Activated CD4-positive, CD25-positive, alpha-beta regulatory T cell (primary cell): ENCODE measurements at places on chromosomes 6 and 20.

GRCh38 chr6:56527934-56528333 is 114.8 kb downstream of the DST start:
- DNase-seq = no peak

DNA sequence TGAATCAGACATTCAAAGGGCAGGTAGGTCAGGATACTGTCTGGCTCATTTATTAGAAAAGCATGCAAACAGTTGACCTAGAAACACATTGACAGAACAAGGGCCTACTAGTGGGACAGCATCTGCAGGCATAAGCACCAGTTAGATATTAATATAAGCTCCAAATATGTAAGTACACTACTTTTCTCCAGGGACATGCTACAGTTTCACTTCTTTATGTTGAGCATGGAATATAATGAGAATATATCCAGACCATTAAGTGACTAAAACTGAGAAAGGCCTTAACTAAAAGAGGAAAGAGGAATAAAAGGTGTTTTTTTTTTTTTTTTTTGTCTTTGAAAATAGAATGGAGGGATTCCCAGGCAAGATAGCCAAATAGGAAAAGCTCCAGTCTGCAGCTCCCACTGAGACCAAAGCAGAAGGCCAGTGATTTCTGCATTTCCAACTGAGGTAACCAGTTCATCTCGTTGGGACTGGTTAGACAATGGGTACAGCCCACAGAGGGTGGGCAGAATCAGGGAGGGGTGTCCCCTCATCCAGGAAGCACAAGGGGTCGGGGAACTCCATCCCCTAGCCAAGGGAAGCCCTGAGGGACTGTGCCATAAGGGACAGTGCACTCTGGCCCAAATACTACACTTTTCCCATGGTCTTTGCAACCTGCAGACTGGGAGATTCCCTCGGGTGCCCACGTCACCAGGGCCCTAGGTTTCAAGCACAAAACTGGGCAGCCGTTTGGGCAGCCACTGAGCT is 251.6 kb downstream of the PHF3 start:
- no peak for DNase-seq

DNA sequence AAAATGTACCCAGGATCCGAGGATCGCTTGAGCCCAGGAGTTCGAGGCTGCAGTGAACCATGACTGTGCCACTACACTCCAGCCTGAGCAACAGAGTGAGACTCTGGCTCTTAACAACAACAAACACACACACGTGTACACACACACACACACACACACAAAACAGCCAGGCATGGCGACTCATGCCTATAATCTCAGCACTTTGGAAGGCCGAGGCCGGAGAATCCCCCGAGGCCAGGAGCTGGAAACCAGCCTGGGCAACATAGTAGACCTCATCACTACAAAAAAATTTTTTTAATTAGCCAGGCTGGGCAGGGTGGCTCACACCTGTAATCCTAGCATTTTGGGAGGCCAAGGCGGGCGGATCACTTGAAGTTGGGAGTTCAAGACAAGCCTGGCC is 23.3 kb upstream of the ARFGEF2 start:
- DNase-seq = no peak

DNA sequence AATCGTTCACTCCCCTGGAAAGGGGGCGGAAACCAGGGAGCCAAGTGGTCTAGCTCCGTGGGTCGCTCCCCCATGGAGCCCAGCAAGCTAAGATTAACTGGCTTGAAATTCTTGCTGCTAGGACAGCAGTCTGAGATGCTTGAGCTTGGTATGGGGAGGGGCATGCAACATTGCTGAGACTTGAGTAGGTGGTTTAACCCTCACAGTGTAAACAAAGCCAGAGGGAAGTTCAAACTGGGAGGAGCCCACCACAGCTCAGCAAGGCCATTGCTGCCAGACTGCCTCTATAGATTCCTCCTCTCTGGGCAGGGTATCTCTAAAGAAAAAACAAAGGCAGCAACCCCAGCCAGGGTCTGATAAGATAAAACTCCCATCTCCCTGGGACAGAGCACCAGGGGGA is 43.2 kb downstream of the COL21A1 start:
- DNase-seq = no peak

- no peak for DNase-seq
These were observed 85.6 kb downstream of the AIG1 start for GRCh38 chr6:143146186-143146851.

- no peak for DNase-seq
These were observed at the start of gene MDFI for GRCh38 chr6:41638002-41638934. TSS of gene MDFI (plus strand) at chr6:41638468. CDS start at chr6:41638750, 282 bp downstream.
